NCI-H187 treated with DMSO at 0.1 percent for 48 hours (cell line): ENCODE measurements at places on chromosomes 6 and 20.

GRCh38 chr20:41483553-41483930, 116.9 kb upstream of the EMILIN3 start:
- DNase-seq = no peak

GRCh38 chr6:137873273-137873762, 6.3 kb downstream of the TNFAIP3 start:
- DNase-seq = no peak

- DNase-seq = no peak
Measured at GRCh38 chr20:36644706-36645095, 1.3 kb downstream of the SLA2 start.

- no peak for DNase-seq
Measured at GRCh38 chr20:48975955-48976354, 54.4 kb downstream of the ARFGEF2 start.

DNA sequence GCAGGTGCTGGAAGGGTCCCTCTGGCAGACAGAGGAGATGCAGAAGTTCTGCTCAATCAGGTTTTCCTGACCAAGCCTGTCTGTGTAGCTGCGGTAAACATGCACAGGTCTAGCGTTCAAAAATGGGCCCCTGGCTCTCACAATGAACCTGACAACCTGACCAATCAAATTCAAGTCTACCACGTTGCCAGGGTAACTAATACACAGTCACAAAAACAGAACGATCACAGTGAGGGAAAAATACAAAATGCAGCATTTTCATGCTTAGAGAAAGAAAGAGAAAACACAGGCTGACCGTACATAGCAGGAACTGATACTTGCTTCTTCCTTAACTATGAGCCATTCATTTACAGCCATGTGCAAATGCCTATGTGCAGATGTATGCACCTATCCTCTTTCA, 353.1 kb upstream of the TSHZ2 start:
- no peak for DNase-seq
